Adipocyte (in vitro differentiated cells): ENCODE measurements at places on chromosomes 5 and 9.

DNA sequence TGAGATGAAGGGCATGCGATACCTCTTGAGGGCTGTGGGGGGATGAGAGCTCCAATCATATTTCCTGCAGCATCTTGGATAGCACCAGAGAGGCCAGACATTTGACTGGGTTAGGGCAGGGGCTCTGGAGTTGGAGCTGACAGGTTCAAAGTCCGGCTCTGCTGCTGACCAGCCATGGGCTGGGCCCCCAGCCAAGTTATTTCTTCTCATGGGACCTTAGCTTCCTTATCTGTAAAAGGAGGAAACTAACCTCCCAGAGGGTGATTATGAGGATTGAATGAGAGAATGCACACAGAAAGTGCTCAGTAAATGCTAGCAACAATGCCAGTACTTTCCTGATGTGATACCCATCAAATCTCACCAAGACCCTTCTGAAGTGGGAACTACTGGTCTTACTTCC is 65.2 kb upstream of the SLC25A51 start:
- DNase-seq = peak; percentile 33

DNA sequence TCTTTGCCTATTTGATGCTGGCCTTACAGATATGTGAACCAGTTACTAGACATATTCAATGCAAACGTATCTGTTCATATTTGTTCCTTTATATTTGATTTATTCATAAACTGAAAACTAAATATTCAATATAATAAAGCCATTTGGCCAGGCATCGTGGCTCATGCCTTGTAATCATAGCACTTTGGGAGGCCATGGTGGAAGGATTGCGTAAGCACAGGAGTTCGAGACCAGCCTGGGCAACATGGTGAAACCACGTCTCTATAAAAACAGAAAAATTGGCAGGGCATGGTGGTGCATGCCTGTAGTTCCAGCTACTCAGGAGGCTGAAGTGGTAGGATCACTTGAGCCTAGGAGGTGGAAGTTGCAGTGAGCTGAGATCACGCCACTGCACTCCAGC is 49.2 kb upstream of the CTNNAL1 start:
- DNase-seq = no peak

DNA sequence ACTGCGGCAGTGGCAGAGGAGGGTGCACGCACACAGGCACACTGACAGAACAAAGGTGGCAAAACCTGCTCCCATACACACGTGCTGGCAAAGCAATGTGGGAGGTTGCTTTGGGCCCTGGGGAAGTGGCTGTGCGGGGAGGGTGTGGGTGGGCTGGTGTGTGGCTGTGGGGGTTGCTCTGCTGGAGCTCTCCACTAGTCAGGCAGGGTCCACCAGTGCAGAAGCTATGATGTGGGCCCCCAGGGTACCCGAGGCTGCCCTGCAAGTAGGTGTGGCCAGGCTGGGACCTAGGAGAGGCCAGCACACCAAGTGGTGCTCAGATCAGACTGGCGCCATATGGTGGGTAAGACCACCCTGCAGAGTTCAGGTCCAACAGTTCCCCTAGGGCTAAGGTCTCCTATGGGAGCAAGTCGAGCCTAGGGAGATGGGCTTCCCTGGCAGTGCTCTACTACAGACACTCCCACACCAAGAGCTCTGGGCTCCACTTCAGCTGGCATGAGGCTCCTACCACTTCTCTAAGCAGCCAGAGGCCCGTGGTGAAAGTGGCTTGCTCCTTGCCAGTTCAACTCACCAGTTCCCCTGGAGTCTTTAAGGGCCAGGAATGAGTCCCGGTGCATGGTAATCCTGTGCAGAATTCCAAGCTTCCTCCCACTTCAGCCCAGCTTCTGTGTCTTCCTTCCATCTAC is 46.2 kb upstream of the IFNE start:
- no peak for DNase-seq

DNA sequence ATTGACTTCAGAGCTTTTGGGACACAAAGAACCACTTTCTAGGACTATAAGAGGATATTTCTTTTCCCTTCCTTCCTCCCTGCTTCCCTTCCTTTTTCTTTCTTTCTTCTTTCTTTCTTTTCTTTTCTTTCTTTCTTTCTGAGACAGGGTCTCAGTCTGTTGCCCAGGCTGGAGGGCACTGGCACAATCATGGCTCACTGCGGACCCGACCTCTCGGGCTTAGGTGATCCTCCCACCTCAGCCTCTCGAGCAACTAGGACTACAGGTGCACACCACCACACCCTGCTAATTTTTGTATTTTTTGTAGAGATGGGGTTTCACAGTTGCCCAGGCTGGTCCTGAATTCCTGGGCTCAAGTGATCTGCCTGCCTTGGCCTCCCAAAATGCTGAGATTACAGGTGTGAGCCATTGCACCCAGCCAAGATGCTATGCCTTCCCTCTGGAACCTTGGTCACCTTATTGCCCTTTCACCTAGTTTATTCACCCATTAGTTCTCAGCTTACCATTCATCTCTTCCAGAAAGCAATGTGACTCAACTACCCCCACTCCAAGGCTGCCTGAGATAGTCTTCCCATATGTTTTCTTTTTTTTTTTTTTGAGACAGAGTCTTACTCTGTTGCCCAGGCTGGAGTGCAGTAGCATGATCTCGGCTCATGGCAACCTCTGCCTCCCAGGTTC is 10.1 kb downstream of the PLIN2 start:
- no peak for DNase-seq

DNA sequence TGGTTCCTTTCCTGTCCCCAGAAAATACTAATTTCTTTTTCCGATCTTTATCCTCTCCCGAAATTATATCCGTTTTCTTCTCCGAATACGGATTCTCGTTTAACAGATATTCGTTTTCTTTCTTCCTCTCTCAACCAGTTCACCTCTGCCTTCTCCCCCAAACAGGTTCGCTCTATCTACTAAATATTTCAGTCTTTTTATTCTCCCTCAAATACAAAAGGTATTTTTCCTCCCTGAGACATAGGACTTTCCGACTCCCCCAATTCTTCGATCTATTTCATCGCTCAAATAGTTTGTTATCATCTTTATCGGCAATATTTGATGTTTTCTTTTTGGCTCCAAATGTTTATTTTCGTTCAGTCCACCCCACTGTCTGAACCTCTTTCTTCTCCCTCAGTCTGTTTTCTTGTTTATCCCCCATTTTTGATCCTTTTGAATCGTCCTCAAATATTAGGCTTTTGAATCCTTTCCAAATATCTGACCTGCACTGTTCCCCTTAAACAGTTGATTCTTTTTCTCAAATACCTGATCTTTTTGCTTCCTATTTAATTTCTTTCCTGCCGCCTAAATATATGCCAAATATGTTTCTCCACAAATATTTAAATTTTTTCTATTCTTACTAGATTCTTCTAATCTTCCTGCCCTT is 4.4 kb downstream of the PITX1 start:
- no peak for DNase-seq

DNA sequence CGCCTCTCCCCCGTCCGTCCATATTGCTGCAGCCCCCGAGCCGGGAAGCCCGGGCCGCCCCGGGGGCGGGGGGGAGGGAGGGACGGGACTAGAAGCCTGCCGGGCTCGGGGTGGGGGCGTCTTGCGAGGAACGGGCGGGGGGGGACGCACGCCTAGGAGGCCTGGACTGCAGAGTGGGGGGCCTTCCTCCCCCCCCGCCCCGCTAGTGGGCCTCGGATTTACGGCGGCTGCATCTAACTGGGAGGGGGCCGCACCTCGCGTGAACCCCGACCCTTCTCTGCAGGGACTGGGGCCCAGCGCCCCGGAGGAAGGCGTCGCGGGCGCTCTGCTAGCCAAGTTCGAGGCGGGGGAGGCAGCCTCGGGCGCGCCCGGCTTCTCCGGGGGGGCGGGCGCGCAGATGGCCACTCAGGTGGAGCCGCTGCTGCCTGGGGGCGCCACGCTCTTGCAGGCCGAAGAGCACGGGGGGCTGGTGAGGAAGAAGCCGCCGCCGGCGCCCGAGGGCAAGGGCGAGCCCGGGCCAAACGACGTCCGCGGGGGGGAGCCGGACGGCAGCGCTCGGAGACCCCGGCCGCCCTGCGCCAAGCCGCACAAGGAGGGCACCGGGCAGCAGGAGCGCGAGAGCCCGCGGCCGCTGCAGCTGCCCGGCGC is at the start of gene LARP1:
LARP1 (plus strand) TSS at position 17 of the 648 bp plus-strand sequence; CDS start at position 398, 381 bp downstream.
- DNase-seq = peak; percentile 61

DNA sequence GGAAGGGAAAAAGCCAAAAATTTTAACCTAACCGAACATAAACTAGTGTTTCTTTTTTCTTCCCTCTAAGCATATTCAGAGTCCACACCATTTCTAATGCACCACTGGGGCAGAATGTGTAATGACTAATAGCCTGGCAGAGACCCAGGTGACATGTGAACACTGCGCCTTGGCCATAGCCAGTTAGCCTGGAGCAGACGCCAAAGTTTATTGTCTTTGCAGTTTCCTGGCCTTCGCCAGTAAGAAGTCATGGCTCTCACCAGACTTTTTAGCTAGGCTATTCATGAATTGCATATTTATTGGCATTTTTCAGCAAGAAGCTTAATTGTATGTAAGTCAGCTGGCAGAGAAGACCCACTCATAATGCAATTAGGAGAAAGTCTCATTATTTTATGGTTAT is 182.8 kb upstream of the SLC27A6 start:
- peak; percentile 72 for DNase-seq

- DNase-seq = peak; percentile 78
These were observed 4.8 kb upstream of the DPM2 start for GRCh38 chr9:127942216-127943010.

DNA sequence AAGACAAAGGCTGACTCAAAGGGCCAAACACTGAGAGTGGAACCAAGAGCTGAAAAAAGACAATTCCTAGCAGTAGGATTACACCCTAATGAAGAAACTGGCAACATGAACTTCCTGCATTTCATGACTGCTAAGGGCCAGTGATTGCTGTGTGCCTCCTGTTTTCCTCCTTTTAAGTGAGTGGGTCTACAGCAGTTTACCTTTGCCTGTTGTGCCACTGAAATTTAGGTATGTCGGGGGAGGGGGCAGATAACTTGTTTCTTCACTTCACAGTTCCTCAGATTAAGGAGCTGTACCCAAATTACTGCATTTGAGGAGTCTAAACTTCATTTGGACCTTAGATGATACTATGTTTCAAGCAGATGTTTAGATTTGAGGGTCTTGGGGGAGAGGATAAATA is 191.7 kb downstream of the MCTP1 start:
- DNase-seq = no peak

GRCh38 chr5:151924564-151925301 is at the start of gene GLRA1:
Gene GLRA1, minus strand, starts transcription at chr5:151924851. Its CDS starts 302 bp downstream, at chr5:151924549.
- peak; percentile 64 for DNase-seq

- no peak for DNase-seq
These were observed 158.6 kb upstream of the GNA14 start for GRCh38 chr9:77806741-77807140.
